Hair follicle dermal papilla cell (primary cell): ENCODE measurements at places on chromosomes 13 and 19. TPM values are rescaled to one million over a fixed set of nuclear protein-coding genes. Genes with fewer than 3 reads are reported as not detected.

The CNN1 gene
- total RNA-seq, result 8.4 and 13.2 TPM in 2 replicates

The NLRP9 gene
- total RNA-seq, result not detected in 2 replicates

The GJB2 gene
- 0.12 and 0.32 TPM in 2 replicates for total RNA-seq

The WDR88 gene
- not detected in 2 replicates for total RNA-seq

The ZNF66 gene
- 0.97 and 3.1 TPM in 2 replicates for total RNA-seq

The SMIM24 gene
- not detected in 2 replicates for total RNA-seq

The TMEM150B gene
- total RNA-seq, result not detected in 2 replicates

The RYR1 gene
- total RNA-seq, result under 0.01 TPM in 2 replicates

The SPRED3 gene
- 1.5 and 2.1 TPM in 2 replicates for total RNA-seq

The CRLF1 gene
- 0.36 and 0.49 TPM in 2 replicates for total RNA-seq

The TNNT1 gene
- total RNA-seq, result 0.65 and 0.97 TPM in 2 replicates

The ZNF69 gene
- 7.0 and 8.3 TPM in 2 replicates for total RNA-seq

The SERPINE3 gene
- not detected in 2 replicates for total RNA-seq

The ATP1A3 gene
- total RNA-seq, result not detected in 2 replicates

The SUGP1 gene
- 32.0 and 34.6 TPM in 2 replicates for total RNA-seq

The ATXN8OS gene
- total RNA-seq, result not detected in 2 replicates

The SLC10A2 gene
- total RNA-seq, result not detected in 2 replicates

The SPC24 gene
- total RNA-seq, result 4.2 and 9.0 TPM in 2 replicates

The SIGLEC9 gene
- total RNA-seq, result not detected in 2 replicates

The IRGC gene
- total RNA-seq, result not detected in 2 replicates

The SMAD9 gene
- 2.8 and 3.1 TPM in 2 replicates for total RNA-seq

The GMIP gene
- 11.4 and 11.5 TPM in 2 replicates for total RNA-seq

The GPC5 gene
- 0.12 and 0.65 TPM in 2 replicates for total RNA-seq

The GPR12 gene
- total RNA-seq, result not detected in 2 replicates

The ZNF468 gene
- total RNA-seq, result 19.9 and 23.2 TPM in 2 replicates

The GFY gene
- not detected in 2 replicates for total RNA-seq

The MAP1S gene
- 15.4 and 19.3 TPM in 2 replicates for total RNA-seq

The MVB12A gene
- 57.9 and 68.2 TPM in 2 replicates for total RNA-seq

The KCNJ14 gene
- total RNA-seq, result 0.49 and 0.81 TPM in 2 replicates

The PBX4 gene
- total RNA-seq, result 3.4 and 4.4 TPM in 2 replicates

The ZFP14 gene
- 2.4 and 2.9 TPM in 2 replicates for total RNA-seq

The MBD3L2 gene
- total RNA-seq, result not detected in 2 replicates

The NOVA2 gene
- not detected in 2 replicates for total RNA-seq

The YJEFN3 gene
- 0.24 and 0.49 TPM in 2 replicates for total RNA-seq

The VSIG10L gene
- 0.49 and 0.81 TPM in 2 replicates for total RNA-seq

The C19orf33 gene
- not detected in 2 replicates for total RNA-seq

The C19orf73 gene
- total RNA-seq, result 0.36 TPM in 1 of 2 replicates, not detected in the other

The MYO16 gene
- total RNA-seq, result under 0.01 TPM in 2 replicates

The ACP4 gene
- total RNA-seq, result not detected in 2 replicates

The ZNF136 gene
- 11.3 and 12.2 TPM in 2 replicates for total RNA-seq

The ACER1 gene
- total RNA-seq, result not detected in 2 replicates

The ACTN4 gene
- total RNA-seq, result 644 and 959 TPM in 2 replicates

The KCNK6 gene
- total RNA-seq, result 5.5 TPM in 2 replicates

The MYO9B gene
- 86.1 and 106 TPM in 2 replicates for total RNA-seq

The KCNN4 gene
- 6.0 and 6.4 TPM in 2 replicates for total RNA-seq

The NFIC gene
- total RNA-seq, result 93.6 and 102 TPM in 2 replicates

The RUBCNL gene
- 3.9 and 7.0 TPM in 2 replicates for total RNA-seq

The SMIM44 gene
- not detected in 2 replicates for total RNA-seq
